ENCODE measurements at places on chromosomes 1 and 21.

GRCh38 chr1:101040666-101041065 is 15.1 kb upstream of the DPH5 start:
- DNase-seq, result no peak

DNA sequence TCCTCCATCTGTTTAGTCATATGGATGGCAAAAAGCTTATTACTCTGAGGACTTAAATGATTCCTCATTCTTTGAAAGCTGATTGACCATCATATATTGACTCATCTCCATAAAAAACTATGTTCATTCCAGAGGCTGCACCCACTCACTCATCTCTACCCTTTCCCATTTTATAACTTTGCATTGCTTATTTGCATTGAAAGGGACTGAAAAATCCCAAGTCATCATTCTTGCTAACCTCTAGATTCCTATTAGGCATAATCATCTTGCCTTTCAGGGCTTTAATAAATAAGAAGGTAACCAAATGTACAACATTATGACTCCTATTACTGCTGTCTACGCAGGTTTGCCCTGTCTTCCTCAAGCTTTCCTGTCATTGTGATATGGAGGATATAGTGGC is 1180.3 kb upstream of the B3GALT2 start:
- no peak for DNase-seq

DNA sequence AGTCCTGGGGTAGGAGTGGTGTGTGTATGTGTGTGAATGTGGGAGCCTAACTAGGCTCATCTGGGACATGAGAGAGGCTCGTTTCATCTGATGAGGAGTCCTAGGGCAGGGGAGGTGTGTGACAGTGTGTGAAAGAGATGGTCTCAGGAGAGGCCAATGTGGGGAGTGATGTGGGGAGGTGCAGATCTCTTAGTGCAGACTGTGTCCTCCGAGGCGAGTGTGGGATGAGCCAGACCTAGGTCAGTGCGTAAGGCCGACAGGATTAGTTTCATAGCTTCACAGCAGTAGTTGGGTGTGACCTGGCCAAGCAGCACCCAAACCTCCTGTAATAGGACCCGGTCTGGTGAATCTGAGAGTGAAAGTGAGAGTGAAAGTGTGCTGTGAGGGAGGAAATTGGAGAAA is 94.7 kb downstream of the LIPI start:
- DNase-seq, result no peak

DNA sequence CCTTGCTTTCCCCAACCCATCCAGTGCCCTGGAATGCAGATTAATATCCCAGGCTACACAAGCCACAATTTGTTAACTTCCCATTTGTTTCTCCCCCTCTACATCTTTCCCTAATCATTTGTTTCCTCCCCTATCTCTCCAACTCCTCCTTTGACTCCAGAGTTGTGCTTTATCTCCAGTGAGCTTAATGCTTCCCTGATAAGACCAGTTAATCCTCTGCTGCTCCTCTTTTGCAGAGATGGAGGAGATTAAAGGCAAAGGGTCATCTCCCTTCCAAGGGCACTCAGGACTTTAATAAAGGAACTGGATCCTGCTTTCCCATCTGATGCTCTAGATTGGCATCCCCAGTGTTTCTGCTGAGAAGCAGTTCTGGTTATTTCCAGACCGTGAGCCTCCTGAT is 7.1 kb downstream of the FAM78B start:
- no peak for DNase-seq

GRCh38 chr21:36552434-36552785 is 72.5 kb upstream of the CLDN14 start:
- DNase-seq, result no peak

DNA sequence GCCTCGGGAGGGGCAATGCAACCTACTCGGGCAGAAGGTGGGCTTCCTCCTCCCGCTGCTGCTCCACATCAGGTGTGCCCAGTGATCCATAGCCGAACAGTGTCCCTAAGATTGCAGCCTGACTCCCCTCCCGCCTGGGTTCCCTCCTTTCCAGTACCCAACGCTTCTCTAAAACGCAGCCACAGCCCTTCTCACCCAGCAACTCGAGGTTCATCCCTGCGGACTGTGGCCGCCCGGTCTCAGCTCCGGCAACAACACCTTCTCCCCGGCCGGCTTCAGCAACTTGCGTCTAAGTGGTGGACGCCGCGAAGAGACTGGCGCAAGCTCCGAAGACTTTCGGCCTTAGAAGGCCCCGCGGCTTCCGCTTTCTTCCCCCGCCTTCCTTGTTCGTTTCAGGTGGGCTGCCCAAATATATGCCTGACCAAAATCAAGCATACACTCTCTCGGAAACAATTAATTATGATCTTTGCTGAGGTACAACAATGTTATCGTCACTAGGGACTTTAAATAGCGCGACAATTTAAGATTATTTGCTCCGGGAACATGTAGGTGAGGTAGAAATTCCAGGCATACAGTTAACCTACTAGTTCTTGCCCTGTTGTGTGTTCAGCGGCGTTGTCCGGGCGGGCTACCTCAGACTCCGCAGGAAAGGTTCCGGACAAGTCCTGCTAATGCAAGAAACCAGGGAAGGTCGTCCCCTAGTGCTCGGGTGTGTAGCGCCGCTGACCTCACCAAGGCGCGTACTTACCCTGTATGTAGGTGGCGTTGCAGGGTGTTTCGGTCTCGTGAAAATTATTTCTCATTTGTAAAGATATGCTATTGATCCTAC is at the start of gene RBBP5:
RBBP5 (minus strand) TSS at position 319 of the 829 bp plus-strand sequence; CDS start at position 214, 105 bp downstream.
- DNase-seq, result peak; percentile 96

DNA sequence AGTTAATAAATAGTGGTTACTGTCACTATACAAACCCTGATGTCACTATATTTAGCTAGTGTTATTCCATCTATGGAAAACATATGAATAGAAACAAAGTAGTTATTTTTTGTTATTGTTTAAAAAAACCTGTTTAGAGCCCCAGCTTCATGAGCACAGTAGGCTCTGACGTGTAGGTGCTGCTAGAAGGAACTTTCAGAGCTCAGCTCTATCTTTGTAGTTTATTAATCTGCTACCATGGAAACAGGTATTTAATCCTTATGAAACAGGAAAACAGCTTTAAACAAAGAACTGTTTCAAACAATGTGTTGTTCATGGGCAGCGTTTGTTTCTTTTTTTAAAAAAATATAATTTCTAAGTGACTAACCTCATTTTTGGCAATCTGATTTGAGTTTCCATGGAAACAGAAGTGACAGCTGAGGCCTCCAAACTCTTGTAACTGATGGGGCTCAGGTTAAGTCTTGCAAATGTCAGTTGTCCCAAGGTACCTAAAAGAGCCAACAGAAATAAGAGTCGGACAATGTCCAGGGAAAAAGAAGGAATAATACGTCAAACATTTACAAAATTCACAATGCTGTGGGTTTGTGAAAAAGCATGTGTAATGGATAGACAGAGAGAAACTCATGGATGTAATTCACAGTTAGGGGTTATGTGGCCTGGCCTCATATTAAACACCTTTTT is 162.0 kb upstream of the C21orf91 start:
- no peak for DNase-seq

DNA sequence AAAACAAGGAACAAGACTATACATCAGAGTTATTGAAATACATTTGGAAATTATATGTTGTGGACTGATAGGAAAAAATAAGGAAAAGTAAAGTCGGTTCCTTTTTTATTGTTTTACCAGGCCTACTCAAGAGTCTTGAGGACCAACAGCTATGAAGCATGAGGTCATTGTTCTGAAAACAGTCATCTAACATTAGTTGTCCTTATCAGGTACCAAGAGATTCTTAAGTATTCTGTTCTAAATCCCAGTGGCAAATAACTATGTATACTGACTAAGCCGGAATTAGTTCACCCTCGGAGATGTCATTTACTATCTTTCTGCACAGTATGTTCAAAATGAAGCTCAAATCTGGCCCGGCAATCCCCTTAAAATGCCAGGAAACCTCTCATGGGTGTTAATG is 585 bp downstream of the ADGRL4 start:
- DNase-seq, result no peak

DNA sequence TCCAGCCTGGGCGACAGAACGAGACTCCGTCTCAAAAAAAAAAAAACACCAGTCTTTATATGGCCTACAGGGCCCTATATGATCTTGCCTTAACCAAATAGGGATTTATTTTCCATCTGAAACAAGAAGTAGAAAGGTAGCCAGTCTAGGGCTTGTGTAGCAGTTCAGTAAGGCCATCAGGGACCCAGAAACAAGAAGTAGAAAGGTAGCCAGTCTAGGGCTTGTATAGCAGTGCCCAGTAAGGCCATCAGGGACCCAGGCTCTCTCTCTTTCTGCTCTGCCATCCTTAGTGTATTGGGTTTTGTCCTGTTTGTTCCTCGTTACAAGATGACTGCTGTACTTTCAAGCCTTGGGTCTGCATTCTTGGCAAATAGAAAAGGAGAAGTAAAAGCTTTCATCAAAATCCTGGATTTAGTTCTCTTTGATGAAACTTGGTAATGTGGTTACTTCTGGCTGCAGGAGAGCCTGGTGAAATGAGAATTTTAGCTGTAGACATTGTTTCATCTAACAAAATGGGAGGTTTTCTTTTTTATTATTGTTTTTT is 46.1 kb downstream of the PKN2 start:
- no peak for DNase-seq

- DNase-seq, result no peak
Observed at GRCh38 chr1:43241413-43241836, 28.4 kb upstream of the TMEM125 start.

DNA sequence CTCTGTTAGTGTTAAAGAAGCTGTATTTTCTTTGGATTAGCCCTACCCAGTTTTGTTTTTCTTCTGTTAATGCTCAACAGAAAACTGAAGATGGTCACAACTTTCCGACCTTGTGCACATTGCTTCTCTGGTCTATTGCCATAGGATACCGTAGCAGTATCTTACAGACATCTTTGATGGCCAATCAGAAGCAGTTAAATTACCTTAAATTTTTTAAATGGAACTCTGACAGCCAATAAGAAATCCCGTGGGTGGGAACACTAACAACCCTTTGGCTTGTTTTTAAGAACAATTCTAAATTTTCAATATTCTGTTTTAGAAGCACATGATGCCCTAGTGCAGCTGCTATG is 17.2 kb downstream of the NFYC start:
- DNase-seq, result peak; percentile 75

DNA sequence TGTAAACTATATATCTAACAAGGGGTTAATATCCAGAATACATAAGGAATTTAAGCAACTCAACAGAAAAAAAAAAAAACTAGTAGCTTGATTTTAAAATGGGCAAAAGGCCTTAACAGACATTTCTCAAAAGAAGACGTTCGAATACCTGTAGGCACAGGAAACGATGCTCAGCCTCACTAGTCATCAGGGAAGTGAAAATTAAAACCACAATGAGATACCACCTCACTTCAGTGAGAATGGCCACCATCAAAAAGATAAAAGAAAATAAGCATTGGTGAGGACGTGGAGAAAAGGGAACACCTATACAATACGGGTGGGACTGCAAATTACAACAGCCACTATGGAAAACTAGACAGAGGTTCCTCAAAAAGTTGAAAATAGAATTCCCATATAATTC is 37.3 kb downstream of the NPHP4 start:
- no peak for DNase-seq

DNA sequence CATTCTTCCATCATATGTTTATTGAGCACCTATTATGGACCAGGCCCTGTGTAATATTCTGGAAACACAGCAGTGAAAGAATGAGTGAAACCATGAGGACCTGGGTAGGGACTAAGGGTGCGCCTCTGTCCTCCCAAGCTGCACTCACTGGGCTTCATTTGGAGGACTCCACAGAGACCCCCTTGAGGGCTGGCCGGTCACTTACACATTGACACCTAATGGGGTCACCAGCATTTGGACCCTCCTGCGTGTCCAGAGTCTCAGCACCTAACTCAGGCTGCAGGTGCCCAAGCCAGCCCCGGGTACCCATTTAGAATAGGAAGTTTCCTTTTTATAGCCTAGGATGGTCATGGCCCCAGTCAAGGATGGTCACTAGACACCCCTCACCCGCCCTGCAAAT is 2.8 kb upstream of the FNDC5 start:
- no peak for DNase-seq

DNA sequence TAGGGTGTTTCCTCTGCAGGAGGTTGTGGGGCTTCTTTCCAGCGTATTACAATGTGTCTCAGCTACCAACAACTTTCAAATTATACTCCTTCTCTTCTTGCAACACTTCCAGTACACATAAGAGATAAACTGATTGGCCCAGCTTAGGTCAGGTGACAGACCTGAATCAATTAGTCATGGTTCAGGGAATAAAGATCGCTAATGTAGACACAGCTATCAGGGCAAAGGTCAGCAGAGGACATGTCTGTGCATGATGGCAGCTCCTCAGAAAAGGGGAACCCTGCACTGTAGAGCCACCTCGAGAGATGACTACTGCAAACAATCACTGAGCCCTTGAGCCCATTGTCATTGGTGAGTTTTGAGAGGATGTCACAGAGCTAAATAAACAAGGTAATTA is 36.8 kb upstream of the PKN2 start:
- no peak for DNase-seq

GRCh38 chr1:119782631-119783325 is 14.1 kb upstream of the HMGCS2 start:
- no peak for DNase-seq

- peak; percentile 38 for DNase-seq
Observed at GRCh38 chr1:71047635-71048607, at the start of gene PTGER3. TSS of gene PTGER3 (minus strand) at chr1:71047816. CDS start at chr1:71047577, 239 bp downstream.

GRCh38 chr1:155339515-155340097 is 18.9 kb downstream of the RUSC1 start:
- no peak for DNase-seq

DNA sequence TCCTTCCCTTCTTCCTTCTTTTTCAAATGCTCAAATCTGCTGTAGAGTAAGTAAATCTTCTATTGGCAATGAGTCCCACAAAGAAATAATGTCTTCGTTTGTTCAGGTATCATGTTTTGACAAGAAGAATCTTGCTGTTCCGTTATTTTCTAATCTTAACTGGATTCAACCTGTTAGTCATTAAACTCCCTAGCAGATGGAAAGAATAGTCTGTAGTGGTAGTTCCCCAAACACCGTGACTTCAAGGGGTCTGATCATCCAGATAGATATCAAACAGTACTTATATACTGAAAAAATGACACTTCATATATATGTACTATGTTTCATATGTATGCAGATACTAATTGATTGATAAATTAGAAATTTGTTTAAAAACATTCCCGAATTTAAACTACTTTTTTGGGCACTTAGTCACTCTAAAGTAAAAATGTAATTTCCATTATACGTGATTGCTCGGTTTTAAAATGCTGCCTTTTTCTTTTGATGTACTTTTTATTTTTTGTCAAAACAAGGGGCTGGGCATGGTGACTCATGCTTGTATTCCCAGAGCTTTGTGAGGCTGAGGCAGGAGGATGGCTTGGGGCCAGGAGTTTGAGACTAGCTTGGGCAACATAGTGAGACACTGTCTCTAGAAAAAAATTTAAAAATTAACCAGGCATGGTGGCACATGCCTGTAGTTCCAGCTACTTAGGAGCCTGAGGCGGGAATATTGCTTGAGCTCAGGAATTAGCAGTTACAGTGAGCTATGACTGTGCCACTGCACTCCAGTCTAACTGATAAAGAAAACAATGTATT is 335.7 kb upstream of the SNX7 start:
- DNase-seq, result no peak

- DNase-seq, result no peak
Observed at GRCh38 chr1:17957588-17958267, 149.9 kb upstream of the IGSF21 start.

- DNase-seq, result no peak
Observed at GRCh38 chr1:200298242-200298641, 111.6 kb downstream of the ZNF281 start.

GRCh38 chr1:1426496-1427105 is 5.5 kb upstream of the ANKRD65 start:
- DNase-seq, result no peak

All from CD4-positive, alpha-beta T cell treated with Interleukin-10 for 1 hour (primary cell).